ENCODE measurements at places on chromosomes 16 and 17.

GRCh38 chr16:60788631-60789030, 1247.6 kb downstream of the CDH8 start:
- no peak for DNase-seq

- DNase-seq, result no peak
These were observed 3.4 kb downstream of the NECAB2 start for GRCh38 chr16:83971165-83972130.

- no peak for DNase-seq
These were observed 10.8 kb upstream of the HSBP1 start for GRCh38 chr16:83797013-83797412.

GRCh38 chr16:71172481-71173207, 57.9 kb downstream of the HYDIN start:
- DNase-seq, result no peak

- no peak for DNase-seq
These were observed 24.2 kb downstream of the ACTG1 start for GRCh38 chr17:81488276-81488860.

DNA sequence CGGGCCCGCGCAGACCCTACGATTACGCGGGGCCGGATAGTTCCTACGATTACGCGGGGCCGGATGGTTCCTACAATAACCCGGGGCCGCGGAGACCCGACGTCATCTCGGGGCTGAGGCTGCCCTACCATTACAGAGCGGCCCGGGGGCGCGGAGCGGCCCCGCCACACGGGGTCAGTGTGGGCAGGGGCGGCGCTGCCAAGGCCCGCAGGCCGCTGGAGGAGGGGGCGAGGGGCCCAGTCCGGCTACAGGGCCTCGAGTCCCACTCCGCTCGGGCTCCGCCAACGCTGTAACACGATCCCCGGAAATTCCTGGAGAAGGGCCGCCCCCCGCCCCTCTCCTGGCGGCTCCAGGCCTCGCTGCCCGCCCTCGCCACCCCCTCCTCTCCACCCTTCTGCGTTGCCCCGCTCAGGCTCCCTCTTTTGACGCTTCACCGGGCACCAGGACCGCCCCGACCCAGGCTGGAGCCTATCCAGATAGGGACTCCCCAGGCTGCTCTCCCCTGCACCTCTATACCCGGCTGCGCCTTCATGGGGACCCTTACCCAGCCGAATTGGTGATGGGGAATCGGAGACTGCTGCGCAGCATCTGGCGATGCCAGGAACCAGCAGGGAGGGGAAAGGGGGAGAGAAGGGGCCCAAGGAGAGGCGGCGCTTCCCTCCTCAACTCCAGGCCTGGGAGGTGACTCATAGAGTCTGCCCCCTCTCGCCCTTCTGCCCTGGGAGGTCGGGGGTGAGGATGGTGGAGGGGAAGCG, at the start of gene RAB34:
TSS of gene RAB34 (minus strand) at position 291 of the 755 bp plus-strand sequence. CDS start 602 bp downstream, outside the sequence.
- no peak for DNase-seq

GRCh38 chr17:57723427-57724025, 21.6 kb downstream of the CCDC182 start:
- no peak for DNase-seq

DNA sequence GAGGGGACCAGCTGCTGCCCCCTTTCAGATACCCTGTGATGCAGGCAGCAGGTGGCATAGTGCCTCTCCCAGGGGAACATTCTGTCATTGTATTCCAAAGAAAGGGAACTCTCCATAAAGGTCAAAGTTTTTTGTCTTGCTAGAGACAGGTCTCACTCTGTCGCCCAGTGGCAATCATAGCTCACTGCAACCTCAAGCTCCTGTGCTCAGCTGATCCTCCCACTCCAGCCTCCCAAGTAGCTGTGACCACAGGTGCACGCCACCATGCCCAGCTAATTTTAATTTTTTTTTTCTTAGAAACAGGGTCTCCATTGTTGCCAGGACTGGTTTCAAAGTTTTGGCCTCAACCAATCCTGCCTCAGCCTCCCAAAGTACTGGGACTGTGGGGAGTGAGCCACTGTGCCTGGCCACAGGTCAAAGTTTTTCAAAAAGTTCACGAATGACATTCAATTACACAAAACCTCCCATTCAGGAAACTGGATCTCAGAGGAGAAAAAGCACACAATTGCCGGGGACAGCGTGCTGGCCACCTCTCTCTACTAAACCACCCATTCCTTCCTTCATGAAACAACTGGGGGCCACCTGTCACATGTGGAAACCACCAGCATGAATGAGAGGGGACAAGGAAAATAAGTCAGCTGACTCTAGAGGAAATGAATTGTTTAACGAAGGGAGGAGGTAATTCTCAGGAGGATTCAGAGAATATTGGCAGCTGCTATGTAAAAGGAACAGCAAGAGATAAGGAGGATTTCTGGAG, 80.0 kb downstream of the MARCHF10 start:
- DNase-seq, result no peak

DNA sequence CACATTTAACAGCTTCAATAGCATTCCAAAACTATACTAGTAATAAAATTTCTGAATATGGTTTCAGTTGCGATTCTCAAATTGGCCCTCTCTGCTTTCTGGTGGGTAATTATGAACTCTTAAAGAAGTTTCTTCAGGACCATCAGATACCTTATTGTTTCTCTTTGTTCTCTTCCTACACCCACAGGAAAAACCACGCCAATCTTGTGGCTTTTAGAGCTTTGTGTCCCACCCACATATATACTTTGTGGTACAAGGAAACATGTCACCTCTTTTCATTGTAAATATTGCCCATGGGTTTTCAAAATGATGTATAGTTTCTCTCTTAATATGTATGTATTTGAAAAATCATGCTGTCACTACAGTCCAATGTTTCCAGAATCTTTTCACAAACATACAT, 12.1 kb downstream of the ABCA9 start:
- DNase-seq, result no peak

DNA sequence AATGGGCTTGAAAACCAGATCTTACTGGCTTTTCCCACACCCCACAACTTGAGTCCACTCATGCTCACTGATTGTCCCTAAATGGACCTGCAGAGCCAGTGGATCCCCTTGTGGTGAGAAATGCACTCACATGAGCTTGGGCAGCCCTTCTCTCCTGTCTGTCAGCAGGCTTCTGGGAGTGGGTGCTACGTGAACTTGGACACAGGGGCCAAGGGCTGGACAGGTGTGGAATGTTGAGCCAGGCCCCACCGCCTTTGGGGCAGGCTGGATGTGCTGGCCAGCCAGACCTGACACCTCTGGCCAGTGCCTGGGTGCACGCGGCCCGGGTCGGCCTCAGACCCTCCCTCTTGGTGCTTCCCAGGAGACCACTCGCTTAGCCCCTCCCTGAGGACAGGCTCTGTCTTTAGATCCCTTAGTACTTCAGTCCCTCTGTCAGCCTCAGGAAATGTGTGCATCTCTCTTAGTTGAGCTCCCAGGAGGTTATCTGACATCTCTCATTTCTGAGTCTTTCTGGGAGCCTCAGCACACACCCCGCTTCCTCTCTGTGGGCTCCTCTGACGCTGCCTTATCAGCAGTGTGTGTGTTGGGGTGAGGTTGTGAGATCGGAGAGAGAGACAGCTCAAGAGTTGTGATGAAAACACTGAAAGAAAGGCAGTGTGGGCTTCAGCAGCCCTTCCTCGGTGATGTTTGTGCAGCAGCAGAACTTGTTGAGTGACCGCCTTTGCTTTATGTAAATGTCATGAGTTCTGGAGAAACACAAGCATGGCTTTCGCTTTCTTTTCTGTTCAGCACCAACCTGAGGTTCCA, 117.0 kb downstream of the RAB11FIP4 start:
- no peak for DNase-seq

DNA sequence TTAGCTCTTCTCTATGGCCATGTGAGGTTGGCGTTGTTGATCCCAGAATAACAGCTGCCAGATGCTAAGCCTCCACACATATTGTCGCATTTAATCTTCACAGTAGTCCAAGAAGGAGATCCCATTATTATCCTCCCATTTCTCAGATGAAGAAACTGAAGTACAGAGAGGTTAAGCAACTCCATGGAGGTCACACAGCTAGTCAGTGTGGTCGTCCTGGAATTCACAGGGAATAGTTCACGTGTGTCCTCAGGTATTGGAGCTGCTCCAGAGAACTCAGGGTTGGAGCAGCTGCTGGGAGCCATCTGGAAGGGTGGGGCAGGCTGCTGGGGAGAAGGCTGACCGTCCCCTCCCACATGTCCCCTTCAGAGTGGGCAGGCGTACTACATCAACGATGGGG, 19.5 kb downstream of the SDR42E2 start:
- no peak for DNase-seq

GRCh38 chr17:74435775-74436359, 4.0 kb downstream of the GPRC5C start:
- no peak for DNase-seq

DNA sequence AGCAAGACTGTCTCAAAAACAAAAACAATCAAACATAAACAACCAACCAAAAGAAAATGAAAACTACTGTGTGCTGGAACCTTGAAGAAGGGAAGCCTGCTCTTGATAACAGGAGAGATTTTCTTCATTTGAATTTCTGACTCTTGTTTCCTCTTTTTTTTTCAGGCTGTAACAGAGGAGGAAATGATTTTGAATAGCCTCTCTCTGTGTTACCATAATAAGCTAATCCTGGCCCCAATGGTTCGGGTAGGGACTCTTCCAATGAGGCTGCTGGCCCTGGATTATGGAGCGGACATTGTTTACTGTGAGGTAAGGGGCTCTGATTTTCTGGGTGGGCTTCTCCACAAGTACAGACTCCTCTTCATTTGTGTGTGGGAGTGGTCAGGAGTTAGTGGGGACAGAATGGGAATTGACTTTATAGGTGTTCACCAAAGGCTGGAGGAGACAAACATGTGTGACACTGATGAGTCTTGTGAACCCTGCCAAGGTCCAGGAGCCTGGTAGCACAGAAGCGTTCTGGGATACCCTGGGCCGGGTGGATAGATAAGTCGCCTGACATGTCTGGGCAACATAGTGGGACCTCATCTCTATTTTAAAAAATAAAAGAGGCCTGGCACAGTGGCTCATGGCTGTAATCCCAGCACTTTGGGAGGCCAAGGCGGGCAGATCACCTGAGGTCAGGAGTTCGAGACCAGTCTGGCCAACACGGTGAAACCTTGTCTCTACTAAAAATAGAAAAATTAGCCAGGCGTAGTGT, 14.9 kb downstream of the DUS2 start:
- no peak for DNase-seq

DNA sequence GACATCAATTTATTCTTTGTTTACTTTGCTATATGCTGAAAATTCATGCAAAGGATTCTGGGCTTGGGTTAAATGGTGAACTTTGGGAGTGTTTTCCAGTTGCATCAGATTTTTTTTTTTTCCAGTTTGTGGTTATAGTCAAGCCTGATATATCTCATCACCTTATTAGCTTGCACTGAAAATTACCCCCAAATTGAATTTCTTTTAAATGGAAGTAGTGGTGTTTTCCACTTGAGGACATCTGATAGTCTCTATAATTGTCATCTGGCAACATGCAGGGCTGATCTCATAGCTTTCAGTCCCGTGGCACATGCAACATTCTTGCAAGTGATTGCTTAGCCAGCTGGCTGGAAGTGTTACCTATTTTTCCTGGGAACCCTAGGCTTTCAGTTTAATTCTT, 4.7 kb upstream of the KRTAP3-1 start:
- no peak for DNase-seq

GRCh38 chr17:63644846-63645245, 22.6 kb downstream of the MAP3K3 start:
- no peak for DNase-seq

DNA sequence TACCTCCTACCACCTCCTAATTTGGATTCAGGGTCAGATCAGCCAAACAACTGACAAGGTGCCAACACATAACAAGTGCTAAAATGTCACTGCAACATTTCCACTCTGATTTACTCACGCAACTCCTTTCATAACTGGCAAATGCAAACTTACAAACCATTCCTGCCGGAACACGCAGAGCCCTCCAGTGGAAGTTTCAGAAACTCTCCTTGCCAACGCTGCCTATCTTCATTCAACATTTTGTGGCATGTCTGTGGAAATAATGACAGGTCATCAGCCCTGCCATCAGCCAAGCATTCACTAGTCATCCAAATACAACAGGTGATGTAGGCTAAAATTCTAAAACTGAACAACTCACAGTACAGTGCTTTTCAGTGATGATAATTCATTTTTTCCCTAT, 37.7 kb upstream of the OR3A1 start:
- no peak for DNase-seq

DNA sequence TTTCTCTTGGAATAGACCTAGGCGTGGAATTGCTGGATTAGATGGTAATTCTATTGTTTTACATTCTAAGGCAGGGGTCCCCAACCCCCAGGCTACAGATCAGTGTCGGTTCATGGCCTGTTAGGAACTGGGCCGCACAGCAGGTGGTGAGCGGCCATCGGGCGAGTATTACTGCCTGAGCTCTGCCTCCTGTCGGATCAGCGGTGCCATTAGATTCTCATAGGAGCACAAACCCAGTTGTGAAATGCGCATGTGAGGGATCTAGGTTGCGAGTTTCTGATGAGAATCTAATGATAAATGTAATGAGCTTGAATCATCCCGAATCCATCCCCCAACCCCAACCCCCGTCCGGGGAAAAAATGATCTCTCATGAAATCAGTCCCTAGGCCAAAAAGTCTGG, 23.0 kb downstream of the NLRC5 start:
- no peak for DNase-seq

GRCh38 chr17:49482144-49482817, 12.8 kb upstream of the NGFR start:
- DNase-seq, result no peak

- no peak for DNase-seq
These were observed 122.2 kb downstream of the SMG6 start for GRCh38 chr17:2181206-2181896.

DNA sequence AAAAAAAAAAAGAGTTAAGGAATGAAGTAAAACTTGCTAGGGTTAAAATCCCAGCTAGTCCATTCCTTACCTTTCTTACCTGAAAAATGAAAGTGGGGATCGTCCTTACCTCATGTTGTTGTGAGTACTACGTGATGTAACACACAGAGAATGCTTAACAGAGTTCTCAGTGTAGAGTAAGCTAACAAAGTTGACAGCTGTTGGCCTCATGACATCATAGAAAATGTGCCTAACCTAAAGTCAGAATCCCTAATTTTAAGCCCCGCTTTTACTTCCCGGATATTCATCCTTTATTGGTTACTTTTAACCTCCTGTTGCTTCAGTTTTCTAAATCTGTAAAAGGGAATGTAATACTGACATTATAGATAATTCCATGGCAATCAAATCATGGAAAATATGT, 505.8 kb upstream of the HSBP1 start:
- DNase-seq, result no peak

DNA sequence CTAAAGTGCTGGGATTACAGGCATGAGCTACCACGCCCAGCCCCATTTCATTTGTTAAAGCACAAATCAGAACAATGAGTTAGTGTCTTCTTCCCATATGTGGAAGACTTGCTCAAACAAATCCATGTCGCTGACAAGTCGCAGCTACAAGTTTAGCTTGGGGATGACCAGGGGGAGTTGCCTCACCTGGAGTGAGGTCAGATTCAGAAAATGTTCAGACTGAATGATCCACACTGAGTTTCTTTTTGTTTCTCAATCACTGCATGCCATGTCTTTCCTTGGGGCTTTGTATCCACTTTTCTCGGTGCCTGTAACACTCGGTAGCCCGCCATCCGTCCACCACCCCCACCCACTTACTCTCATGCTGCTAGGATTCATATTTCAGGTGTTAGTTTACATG, 437.3 kb upstream of the DYNLRB2 start:
- no peak for DNase-seq

- DNase-seq, result no peak
These were observed 5.3 kb downstream of the ITGAX start for GRCh38 chr16:31360251-31360650.
